Caudate nucleus (tissue), 63 donors: ENCODE measurements at places on chromosomes 6 and 20.
A peak's percentile ranks its signal among the peaks of the same experiment; 100 is the strongest.

GRCh38 chr6:137799950-137800568, 67.0 kb upstream of the TNFAIP3 start:
- no peak for DNase-seq

DNA sequence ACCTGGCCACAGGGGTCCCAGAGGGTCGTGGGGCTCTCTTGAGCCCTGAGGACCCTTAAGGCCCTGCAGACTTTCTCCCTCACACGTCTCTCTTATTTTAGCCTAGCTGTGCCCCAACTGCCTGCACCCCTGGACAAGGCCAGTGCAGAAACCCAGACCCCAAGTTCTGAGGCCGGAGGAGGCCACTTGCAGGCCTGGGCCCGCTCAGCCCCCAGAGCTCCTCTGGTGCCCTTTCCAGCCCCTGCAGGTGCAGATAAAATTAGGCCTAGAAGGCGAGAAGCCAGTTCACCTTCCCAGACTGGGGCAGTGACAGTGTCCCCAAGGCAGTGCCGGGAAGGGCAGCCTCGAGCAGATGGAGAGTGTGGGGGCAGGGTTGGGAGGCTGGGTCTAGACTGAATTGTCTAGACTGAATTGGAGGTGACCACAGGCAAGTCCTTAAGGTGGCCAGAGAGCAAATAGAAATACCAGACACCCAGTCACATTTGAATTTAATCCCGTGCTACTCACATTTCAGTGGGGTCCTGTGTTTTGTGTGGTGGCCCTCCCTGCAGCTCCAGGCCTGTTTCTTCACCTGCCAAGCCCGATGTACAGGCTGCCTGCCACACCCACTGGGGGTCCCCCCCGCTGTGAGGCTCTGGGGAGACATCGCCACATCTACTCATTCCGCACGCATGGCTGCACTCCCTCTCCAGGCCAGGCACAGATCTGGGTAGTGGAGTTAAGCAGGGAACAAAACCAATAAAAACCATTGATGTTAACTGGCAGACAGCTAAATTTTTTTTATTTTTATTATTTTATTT, 8.6 kb upstream of the IP6K3 start:
- DNase-seq, result no peak

- no peak for DNase-seq
Measured at GRCh38 chr6:133827766-133828165, 61.1 kb upstream of the TCF21 start.

DNA sequence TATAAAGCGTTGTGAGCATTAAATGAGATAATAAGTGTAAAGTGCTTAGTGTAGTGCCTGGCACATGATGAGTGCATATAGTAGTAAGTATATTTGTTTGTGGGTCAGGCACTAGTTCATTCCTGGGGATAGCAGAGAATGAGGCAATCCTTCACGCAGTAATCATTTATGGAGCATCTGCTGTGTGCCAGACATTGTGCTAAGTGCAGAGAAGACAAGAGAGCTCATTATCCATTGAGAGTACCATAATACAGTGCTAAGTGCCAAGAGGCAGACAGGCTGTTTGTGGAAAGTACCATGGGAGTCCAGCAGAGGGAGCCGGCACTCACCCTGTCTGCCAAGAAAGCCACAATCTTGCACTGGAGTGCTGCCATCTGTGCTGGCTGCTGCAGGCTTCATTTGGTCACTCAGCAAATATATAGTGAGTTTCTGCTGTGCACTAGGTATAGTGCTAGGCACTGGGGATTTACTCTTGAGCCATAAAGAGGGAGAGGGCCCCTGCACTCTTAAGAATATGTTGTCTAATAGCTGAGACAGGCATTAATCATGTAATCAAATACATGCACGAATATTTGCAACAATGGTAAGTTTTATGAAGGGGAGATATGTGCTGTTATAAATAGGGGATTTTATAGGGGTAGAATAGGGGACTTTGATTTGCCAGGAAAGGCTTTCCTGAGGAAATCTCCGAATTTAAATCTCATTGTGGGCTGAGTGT, 12.9 kb upstream of the MROH8 start:
- peak; percentile 93 for DNase-seq

GRCh38 chr20:45959956-45960630, 11.9 kb downstream of the ZNF335 start:
- DNase-seq, result no peak

GRCh38 chr20:9711872-9712271, 127.0 kb downstream of the PAK5 start:
- no peak for DNase-seq

DNA sequence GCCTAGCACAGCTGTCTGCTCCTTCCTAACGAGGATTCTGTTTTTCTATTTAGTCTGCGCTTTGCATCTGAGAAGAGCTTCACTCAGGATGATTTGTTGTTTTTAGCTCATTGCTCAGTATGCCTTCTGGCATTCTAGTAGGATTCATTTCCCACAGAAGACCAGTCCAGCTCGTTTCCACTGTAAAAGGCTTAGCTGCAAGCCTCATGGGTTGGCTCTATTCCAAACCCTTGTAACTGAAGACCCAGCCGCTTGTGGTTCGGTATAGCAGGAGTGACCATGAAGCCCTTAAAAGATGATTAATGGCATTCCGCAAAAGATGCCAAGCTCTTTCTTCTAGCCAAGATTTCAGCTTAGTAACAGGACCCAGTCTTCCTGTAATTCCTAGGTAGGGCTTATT, 7.2 kb downstream of the ADGRF1 start:
- DNase-seq, result no peak

- no peak for DNase-seq
Measured at GRCh38 chr6:52328729-52329128, 33.2 kb upstream of the PAQR8 start.
